ENCODE measurements at places on chromosomes 16 and 17.

GRCh38 chr17:40564195-40564882 lies 933 bp downstream of the CCR7 start:
- no peak for DNase-seq

DNA sequence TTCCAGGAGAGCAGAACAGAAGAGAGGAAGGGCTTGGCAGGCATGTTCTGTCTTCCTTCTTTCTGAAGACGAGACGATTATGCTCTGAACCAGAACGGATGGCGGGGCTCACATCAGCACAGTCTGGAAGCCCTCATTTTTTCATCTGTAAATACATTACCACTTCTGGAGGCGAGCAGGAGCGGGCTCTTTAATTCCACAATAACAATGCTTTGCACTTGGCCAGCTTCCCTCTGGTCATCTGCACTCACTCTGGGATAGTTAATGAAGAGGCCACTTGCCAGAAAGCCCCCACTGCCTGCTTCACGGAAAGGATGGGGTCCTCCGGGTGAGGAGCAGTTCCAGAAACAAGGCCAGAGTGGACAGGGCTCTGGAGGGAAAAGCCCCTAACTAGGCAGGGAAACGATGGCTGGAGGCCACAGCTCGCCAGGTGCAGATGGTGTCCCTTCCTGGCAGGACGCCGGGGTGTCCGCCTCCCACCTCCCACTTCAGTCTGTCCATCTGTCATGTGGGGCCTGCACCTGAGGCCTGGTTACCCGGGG lies 13.1 kb upstream of the BCAR1 start:
- DNase-seq, result no peak

- DNase-seq, result peak; percentile 38
Measured at GRCh38 chr16:84484579-84485254, 19.7 kb downstream of the MEAK7 start.

GRCh38 chr16:71894229-71894920 lies 956 bp upstream of the IST1 start:
- DNase-seq, result peak; percentile 60

DNA sequence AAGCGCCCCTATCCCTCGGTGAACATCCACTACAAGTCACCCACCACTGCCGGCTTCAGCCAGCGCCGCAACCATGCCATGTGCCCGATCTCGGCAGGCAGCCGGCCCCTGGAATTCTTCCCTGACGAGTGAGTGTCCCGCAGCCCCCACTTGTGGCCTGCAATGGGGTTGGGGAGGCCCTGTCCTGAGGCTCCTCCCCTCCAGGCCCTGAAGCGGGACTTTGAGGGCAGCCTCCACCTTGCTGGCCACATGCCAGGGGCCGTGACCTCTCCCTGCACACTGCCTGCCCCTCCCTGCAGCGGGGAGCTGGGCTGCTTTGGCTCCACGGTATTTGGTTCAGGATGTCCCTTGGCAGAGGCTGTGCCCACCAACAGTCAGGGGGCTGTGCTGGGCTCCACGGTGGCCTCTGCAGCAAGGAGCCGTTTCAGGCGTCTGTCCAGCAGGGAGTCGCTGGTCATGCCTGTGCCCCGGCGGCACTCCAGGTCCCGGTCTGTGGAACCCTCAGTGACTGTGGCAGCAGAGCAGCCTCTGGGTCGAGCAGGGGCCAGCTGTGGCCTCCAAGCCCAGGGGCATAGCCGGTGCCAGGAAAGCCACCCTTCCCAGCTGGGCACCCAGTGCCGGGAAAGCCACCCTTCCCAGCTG lies 8.3 kb downstream of the NME3 start:
- DNase-seq, result no peak

GRCh38 chr17:39722104-39722503 lies 8.2 kb downstream of the MIEN1 start:
- DNase-seq, result no peak

GRCh38 chr16:30996324-30996984 lies 11.4 kb downstream of the HSD3B7 start:
- no peak for DNase-seq

- DNase-seq, result peak; percentile 53
Measured at GRCh38 chr16:75471723-75472633, 7.5 kb upstream of the TMEM170A start.

GRCh38 chr17:83107656-83108048 lies 28.2 kb downstream of the METRNL start:
- DNase-seq, result no peak

DNA sequence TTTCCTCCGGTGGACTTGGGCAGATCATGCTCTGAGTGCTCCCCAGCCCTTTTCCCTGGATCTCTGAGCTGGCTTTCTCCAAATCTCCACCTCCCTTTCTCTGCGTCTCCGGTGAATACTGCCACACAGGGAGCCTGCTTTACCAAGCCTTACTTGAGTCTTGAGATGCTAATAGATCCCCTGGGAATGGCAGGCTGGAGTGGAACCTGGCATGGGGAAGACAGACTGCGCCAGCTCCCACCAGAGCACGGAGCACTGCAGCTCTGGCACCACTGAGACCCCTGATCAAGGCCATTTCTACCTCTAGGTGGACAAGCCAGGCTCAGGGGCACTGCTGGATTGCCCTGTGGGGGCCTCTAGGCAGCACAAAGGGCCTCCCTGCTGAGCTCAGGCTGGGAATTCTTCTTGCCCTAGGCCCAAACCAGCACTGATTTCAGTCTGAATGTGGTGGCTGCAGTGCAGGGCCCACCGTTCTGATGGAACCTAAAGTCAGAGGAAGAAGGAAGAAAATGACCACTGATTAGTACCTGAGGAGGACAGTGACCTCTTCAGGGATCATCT lies 74.3 kb upstream of the CRHR1 start:
- DNase-seq, result no peak

DNA sequence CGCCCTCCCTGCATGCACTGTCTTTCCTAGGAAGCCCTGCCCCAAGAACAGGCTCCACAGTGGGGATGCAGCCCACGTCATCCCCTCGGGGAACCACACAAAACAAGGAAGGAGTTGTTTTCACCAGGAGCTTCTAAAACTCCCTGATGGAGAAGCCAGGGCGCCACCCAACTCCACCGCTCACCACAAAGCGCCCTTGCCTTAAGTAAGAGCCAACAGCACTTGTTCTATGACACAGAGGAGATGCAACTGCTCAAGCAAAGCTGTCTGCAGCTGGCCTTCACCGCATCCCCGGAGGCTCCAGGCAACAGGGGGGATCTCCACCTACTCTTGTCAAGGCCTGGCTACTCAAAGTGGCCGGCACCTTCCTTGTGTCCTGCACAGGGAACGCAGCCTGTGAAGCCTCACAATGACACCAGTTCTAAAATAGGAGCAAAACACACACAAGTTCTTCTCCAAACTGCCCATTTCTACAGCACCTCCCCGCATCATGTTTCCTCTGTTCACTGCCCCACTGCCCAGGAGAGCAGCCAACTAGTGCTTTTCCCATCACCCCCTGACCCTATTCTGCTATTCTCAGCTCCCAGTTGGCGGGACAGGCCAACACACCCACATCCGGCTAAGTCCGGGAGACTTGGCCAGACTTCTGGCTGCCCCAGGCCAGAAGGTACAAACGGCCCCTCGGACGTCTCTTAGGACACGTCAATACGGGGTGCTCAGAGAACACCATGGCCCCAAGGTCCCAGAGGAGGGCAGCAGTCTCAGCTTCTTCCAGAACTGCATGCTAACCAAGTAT lies 24.2 kb downstream of the MPG start:
- DNase-seq, result no peak

DNA sequence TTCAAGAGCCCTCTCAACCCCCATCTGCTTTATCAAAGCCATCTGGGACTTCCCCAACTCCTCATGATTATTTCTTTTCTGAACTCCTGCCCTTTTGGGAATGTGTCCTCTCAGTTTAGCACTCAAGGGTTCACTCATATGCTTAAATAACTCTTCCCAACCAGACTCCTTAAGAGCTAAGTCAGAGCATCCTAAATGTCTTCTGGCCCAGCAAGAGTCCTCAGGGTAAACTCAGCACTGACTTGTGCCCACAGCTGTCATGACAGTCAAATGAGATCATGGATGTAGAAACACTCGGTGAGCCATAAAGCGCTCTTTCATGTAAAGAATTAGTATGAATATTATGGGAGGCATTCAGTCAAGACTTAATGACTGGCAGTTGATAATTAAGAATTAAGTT lies 85.9 kb downstream of the TEX14 start:
- no peak for DNase-seq

DNA sequence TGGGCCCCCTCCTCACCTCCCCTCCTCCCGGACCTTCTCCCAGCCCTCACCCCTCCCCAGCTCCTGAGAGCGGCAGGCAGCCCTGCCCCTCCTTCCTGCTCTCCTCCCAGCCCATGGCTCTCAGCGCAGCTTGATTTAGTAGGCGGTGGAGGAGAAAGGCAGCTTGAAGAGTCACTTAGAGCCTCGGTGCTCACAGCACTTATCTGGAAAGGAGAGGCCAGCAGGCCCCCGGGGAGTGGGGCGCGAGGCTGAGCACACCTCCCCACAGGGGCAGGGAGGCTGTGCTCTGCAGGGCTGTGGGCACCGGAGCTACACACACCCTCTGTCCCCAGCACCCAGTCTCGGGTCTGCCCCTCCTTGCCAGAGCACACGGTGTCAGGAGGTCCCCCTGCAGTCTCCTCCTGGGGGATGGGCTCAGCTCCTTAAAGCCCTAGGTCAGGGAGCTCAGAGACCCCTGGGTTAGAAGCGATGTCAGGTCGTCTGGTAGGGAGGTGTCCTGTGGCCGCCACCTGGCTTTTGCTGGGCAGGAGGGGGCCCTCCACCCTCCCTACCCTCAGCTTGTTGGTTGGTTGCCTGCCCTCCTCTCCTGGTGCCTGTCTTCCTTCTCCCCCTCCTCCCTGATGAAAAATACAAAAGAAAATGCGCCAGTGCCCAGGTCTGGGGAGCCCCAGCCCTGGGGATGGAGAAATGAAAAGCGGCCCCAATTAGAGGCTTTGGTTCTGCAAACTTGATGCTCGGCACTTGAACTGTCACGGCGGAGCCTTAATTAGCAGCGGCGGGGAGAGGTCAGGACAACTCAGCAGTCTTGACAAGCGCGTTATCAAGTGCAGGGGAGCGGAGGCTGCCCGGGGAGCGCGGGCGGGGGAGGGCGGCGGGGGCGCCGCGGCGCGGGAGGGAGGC lies 151.1 kb upstream of the GSE1 start:
- DNase-seq, result peak; percentile 66

GRCh38 chr17:60318326-60318725 lies 73.6 kb downstream of the USP32 start:
- DNase-seq, result no peak

DNA sequence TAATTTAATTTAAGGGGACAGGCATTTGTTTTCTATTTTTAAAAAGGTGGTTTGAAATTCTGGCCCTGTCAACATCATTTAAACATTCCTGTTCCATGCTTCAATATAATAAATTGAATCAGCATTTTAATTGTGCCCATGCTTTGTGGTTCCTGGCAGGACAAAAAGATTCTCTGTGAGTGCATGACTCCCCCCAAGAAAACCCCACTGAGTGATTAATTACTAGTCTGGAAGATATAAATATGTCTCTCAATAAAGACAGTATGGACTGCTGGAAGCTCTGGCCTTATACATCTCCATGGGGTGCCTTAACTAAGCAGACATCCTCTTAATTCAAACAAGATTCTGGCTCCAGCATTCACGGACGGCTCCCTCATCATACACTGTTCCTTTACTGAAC lies 95.0 kb upstream of the PSMD7 start:
- peak; percentile 91 for DNase-seq

DNA sequence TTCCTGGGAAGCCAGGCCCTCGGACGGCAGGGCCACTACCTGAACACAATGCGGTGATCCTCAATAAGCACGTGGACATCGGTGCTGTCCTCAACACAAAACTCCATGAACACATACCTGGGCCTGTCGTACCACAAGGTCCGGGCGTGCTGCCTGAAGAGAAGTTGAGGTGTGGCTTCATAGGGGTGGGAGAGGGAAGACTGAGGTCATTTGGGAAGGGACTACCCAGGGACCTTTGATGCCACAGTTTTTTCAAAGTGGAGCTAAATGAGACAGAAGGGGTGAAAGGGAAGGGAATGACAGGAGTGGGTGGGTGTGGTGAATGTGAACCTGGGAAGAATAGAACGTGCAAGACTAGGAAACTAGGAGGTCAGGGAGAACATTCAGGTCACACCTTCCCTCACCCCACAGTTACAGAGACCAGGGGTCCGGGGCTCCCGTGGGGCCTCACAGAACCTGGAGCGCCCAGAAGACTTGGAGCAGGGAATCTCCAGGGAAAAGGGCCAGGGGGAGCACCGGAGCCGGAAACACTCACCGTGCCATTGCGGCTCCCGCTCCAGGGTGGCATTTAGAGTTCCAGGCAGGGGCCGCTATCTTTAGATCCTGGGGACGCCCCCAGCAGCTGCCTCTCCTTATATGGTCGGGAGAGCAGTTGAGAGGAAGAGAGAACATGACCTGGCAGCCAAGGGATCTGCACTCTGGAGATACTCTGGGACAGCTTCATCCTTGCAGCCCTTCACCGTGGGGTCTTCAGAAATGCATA lies at the start of gene PTGES3L:
Gene PTGES3L, minus strand, starts transcription at position 570 of the 763 bp plus-strand sequence. Its CDS starts 27 bp downstream, at position 543.
- peak; percentile 64 for DNase-seq

- peak; percentile 94 for DNase-seq
Measured at GRCh38 chr16:86566601-86566965, at the start of gene FOXC2. FOXC2 (plus strand) TSS chr16:86566829; CDS start chr16:86567336, 507 bp downstream.

- DNase-seq, result no peak
Measured at GRCh38 chr17:41814195-41814594, 1.4 kb downstream of the FKBP10 start.

GRCh38 chr17:65455972-65456343 lies 105.5 kb downstream of the AXIN2 start:
- peak; percentile 13 for DNase-seq

DNA sequence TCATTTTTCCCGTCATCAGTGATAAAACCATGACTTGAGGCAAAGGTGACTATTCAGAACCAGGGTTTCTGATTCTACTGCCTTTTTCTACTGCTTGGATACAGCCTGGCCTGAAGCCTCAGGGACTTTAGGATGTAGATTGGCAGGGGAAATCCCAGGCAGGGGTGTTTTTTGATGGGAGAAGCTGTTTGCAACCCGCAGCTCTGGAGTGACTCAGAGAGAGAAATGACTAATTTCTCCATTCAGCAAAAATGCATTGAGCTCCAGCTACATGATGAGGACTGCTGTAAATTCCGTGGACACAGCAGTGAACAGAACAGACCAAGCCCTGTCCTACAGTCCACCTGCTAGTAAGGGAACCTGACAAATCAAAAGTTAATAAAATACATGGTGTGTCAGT lies 560.6 kb downstream of the CDH13 start:
- DNase-seq, result peak; percentile 77

DNA sequence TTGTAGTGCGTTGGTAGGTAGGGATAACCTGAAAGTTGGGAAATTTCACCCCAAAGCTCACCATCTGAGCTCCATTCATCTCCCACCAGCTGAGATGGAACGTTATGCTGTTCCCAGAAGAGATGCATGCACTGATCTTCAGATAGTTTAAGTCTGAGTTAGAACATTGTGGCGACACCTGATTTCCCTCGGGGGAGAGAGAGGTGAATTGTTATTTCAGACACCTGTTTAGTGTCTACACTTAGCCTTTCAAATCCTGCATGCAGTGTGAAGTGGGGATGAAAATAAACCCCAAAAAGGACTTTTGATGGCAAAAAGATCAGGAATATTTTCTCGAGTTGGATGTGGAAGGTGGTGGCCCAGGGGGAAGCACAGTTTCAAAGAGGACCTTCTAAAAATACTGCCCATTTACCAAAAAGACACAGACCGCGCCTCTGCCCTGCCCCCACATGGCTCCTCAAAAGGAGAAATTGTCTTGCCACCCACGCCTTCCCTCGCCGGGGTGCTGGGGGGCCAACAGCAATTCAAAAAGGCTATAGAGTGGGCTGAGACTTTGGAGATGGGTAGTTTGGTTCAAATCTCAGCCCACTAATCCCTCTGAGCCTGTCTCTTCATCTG lies 11.4 kb downstream of the CIITA start:
- no peak for DNase-seq
